ENCODE measurements at places on chromosomes 3 and 15. TPM values are rescaled to one million over a fixed set of nuclear protein-coding genes. Genes with fewer than 3 reads are reported as not detected.

Gene OSBPL10
- total RNA-seq: 6.3 TPM

Gene CRYBG3
- total RNA-seq: 10.9 TPM

Gene SPSB4
- under 0.01 TPM for total RNA-seq

DNA sequence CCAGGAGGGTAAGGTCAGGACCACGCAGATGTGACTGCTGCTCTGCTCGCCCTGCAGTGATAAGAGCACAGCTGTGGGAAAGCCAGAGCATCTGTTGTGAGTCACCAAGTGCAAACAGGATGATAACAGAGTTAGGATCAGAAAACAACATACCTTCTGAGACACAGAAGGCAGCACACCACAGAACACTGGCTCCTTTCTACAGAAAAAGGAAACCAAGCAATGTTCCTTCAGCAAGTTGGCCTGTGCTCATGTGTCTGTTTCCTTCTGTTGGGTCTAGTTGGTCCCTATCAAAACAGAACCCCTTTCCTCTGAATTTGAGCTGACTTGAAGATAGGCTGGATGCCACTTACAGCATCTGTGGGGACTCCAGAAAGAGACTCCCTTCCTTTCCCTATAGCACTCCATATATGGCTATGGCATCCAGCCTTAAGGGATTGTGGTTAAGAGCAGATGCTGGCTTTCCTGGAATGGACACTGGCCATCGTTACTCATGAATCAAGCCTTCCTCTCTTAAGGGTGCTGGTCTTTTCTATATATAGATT lies 440.7 kb upstream of the THBS1 start:
- DNase-seq: peak; percentile 99

- DNase-seq: no peak
Measured at GRCh38 chr3:29429055-29429679, 148.3 kb downstream of the RBMS3 start.

Gene TICRR
- total RNA-seq: 0.40 TPM

- no peak for DNase-seq
Measured at GRCh38 chr3:4829031-4829394, 150.2 kb upstream of the BHLHE40 start.

GRCh38 chr3:159252772-159253384 lies 451.0 kb downstream of the MFSD1 start:
- peak; percentile 85 for DNase-seq

Gene FBXW12
- not detected for total RNA-seq

Gene POMGNT2
- 3.3 TPM for total RNA-seq

GRCh38 chr3:189292667-189293484 lies 121.1 kb downstream of the TPRG1 start:
- DNase-seq: no peak

DNA sequence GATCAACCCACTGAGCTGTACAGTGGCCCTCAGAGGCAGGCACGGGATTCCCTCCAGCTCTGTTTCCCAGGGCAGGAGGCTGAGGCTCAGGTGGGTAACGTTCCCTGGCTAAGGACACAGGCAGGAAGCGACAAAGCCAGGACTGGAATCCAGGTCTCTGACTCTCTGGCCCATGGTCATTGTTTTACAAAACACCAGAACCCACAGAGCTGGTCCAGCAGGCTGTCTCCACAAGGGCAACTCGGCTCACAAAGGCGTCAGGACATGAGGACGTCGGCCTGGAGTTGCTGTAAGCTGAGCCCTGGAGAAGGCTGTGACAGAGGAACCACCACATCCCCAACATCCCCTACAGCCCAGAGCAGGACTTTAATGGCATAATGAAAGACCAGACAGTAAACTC lies 30.7 kb downstream of the NUP210 start:
- no peak for DNase-seq

DNA sequence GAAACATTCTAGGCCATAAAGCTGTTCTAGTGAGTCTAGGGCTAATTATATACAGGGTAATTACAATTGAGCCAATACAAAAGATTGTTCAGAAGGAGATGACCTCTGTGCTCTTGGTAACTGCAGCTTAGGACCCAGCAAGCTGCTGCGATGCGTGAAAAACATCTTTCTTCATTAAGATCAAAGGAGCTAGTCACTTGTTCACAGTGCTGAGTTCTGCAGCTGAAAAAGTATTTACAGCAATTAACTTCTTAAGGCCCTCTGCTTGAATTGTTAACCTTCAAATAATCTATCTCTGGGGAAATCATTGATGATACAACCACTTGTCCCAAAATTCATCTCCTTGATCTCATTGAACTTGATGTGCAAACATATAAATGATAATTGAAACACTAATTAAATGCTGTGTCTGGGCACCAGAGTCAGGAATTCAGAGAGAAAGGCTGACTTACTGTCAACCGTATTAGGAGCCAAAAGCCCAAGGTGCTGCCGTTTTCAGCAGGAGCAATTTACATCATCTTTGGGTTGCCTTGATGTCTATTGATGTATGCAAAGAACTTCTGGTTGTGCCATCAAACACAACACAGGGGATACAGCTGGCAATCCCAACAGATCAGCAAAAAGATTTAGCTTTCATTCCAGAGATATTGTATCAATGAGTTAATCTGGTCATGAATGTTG lies 213.0 kb downstream of the NECTIN3 start:
- DNase-seq: no peak

GRCh38 chr3:146325170-146325569 lies 74.3 kb upstream of the PLSCR4 start:
- DNase-seq: no peak

DNA sequence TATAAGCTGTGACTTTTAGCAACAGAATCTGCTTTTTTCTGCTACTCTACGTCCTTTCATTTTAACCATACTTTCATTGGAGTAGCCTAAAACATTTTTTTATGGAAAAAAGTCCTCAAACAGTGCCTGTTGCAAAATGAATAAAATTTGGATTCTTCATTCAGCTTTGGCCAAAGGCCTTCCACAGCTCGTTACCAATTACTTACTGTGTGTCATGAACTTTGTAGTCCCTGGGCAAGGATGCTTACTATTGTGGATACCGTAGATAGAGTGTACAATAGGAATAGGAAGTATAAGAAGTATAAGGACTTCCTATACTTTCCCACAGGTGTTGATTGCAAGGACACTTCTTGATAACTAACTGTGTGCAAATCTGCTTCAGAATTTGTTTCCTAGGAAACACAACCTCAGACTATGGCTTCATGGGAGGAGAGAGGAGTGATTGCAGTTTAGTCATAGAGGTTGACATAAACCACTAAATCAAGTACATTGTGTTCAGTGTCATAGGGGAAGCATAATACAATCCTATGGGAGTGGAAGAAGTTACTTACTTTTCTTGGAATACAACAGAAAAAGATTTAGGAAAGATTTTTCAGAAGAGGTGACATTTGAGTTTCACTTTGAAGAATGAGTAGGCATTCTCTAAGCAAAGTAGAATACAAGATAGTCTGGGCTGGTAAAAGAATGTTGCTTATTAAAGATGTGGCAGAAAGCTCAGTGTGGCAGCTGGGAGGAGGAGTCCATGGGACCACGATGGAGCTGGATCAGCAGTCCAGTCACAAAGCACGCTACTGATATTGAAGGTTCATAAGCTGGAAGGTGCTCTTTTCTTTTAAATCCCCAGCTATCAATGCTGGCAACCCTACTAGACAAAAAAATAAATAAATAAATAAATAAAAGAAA lies 309.7 kb upstream of the TPRG1 start:
- no peak for DNase-seq

Gene PCSK6
- total RNA-seq: 20.0 TPM

DNA sequence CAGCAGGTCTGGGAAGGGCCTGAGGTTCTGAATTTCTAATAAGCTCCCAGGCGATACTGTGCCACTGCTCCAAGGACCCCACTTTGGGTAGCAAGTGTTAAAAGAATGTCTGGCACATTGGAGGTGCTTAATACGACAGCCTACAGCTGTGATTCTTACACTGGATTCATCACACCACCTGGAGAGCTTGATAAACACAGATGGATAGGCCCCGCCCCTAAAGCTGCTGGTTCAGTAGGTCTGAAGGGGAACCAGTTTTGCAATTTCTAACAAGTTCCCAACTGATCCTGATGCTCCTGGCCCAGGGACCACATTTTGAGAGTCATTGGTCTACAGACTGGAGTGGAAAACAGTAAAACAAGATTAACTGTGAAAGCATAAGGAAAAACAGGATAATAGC lies 124.8 kb upstream of the ST8SIA2 start:
- DNase-seq: no peak

DNA sequence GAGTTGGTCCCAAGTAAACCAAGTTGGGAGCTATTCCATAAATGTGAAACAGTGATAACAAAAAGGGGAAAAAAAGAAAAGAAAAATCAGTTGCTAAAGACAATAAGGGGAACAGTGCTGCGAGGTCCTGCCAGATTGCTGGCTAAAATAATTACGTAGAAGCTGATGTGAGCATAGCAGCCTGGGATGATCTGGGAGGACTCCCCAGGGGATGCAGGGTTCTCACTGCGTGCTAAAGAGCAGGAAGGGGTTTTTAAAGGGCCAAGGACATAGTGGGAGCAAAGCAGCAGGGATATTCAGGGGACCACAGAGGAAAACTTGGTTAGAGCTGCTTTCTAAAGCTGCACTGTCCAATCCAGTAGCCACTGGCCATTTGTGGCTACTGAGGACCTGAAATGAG lies 133.0 kb upstream of the UMPS start:
- DNase-seq: no peak

GRCh38 chr3:124707656-124708062 lies 22.6 kb upstream of the UMPS start:
- no peak for DNase-seq

Gene GABRG3
- total RNA-seq: not detected

DNA sequence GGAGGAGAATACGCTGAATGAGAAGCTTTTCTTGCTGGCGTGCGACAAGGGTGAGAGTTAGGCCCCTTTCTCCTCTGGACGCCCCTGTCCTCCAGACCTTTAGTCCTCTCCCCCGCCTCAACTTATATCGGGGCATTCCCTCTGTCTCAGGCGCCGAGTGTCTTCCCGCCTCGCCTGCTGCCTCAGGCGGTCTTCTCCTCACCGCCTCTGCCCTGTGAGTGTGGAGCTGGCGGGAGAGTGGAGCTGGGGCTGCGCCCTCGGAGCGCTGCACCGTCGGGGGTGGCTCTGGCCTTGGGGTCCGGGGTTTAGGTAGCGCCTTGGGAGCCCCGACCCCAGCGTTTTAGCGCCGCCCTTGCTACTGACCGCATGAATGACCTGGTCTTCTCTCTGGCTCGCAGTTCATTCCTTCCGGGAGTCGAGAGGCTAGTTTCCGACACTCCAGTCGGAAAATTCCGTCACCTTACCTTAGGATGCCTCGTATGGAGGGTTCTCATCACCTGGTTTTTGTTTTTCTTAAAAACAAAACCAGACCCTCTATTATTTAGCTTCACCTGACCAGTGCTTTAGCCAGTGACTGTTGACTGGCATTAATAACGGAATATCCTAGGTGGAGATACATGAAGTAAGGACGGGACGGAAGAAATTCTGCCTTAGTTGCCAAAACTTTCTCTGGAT lies 985 bp downstream of the TRPC1 start:
- peak; percentile 38 for DNase-seq

- DNase-seq: no peak
Measured at GRCh38 chr15:55928955-55929354, 64.5 kb downstream of the NEDD4 start.

Gene FAM107A
- 0.20 TPM for total RNA-seq

- DNase-seq: peak; percentile 68
Measured at GRCh38 chr3:129119365-129120100, 2.1 kb downstream of the RAB43 start.

GRCh38 chr3:125212509-125213363 lies at the start of gene SLC12A8:
Gene SLC12A8, minus strand, starts transcription at chr3:125212748. Its CDS starts 1,399 bp downstream, at chr3:125211349.
- DNase-seq: no peak

Gene LACTB
- 37.7 TPM for total RNA-seq

GRCh38 chr3:58798312-58798711 lies 131.7 kb upstream of the FAM3D start:
- DNase-seq: no peak

GRCh38 chr3:133896002-133896761 lies 500 bp upstream of the RAB6B start:
- peak; percentile 14 for DNase-seq

DNA sequence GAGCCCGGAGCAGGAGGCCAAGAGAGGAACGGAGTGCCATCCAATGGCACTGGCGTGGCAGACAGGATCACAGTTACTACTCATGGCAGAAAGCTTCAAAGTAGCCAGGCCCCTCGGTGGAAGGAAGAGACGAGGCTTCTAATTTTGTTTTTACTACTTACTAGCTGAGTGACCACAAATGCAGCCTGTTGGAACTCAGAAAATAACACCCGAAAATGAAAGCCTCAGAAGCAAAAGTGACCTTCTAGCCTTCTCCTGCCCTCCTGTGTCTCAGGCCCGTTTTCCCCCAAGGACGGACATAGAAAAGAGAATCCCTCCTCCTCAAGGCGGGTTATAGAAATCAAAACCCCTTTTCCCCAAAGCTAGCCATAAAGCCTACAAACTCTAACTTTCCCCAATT lies 9.9 kb upstream of the STRA6 start:
- DNase-seq: no peak

GRCh38 chr15:41969851-41970431 lies 2.4 kb downstream of the EHD4 start:
- peak; percentile 33 for DNase-seq

Gene C3orf49
- total RNA-seq: not detected

Gene A4GNT
- total RNA-seq: not detected
